Neural cell (in vitro differentiated cells): ENCODE measurements at places on chromosomes 12 and 14. TPM values are rescaled to one million over a fixed set of nuclear protein-coding genes. Genes with fewer than 3 reads are reported as not detected.

ABCC9 gene
- polyA plus RNA-seq = 0.32 TPM in 2 replicates

CCDC198 gene
- polyA plus RNA-seq = not detected in 2 replicates

PKP2 gene
- 3.8 and 4.0 TPM in 2 replicates for polyA plus RNA-seq

INSM2 gene
- 0.98 and 2.4 TPM in 2 replicates for polyA plus RNA-seq

CCDC196 gene
- polyA plus RNA-seq = not detected in 2 replicates

CIROP gene
- not detected in 2 replicates for polyA plus RNA-seq

COL2A1 gene
- polyA plus RNA-seq = 1.2 and 1.3 TPM in 2 replicates

PTPRO gene
- 120 and 124 TPM in 2 replicates for polyA plus RNA-seq

CCDC175 gene
- 0.11 TPM in 1 of 2 replicates, not detected in the other for polyA plus RNA-seq

BCL2L14 gene
- not detected in 2 replicates for polyA plus RNA-seq

SRP54 gene
- 90.0 and 110 TPM in 2 replicates for polyA plus RNA-seq

PROX2 gene
- polyA plus RNA-seq = not detected in 2 replicates

TCL1B gene
- polyA plus RNA-seq = not detected in 2 replicates

ACSM4 gene
- not detected in 2 replicates for polyA plus RNA-seq

NDRG2 gene
- 30.8 and 43.3 TPM in 2 replicates for polyA plus RNA-seq

TAS2R19 gene
- polyA plus RNA-seq = 5.7 and 11.2 TPM in 2 replicates

RNASE7 gene
- polyA plus RNA-seq = not detected in 2 replicates

TMPRSS12 gene
- polyA plus RNA-seq = not detected in 2 replicates

KIF5A gene
- 58.8 and 67.5 TPM in 2 replicates for polyA plus RNA-seq

VRK1 gene
- polyA plus RNA-seq = 65.5 and 86.0 TPM in 2 replicates

KRT2 gene
- not detected in 2 replicates for polyA plus RNA-seq

ANKRD33 gene
- polyA plus RNA-seq = not detected in 2 replicates

DLK1 gene
- 6.8 and 14.8 TPM in 2 replicates for polyA plus RNA-seq

TC2N gene
- polyA plus RNA-seq = 0.54 and 2.1 TPM in 2 replicates

TMEM30B gene
- polyA plus RNA-seq = 0.28 TPM in 1 of 2 replicates, not detected in the other

OR4Q2 gene
- polyA plus RNA-seq = not detected in 2 replicates

NXPH4 gene
- polyA plus RNA-seq = 0.53 TPM in 1 of 2 replicates, not detected in the other

SLC5A8 gene
- 0.12 TPM in 1 of 2 replicates, not detected in the other for polyA plus RNA-seq

ASPG gene
- polyA plus RNA-seq = 0.16 and 1.4 TPM in 2 replicates

KRT85 gene
- not detected in 2 replicates for polyA plus RNA-seq

GSKIP gene
- polyA plus RNA-seq = 68.6 and 87.4 TPM in 2 replicates

ZDHHC22 gene
- 4.3 and 5.1 TPM in 2 replicates for polyA plus RNA-seq

CLEC4D gene
- polyA plus RNA-seq = not detected in 2 replicates

CACNA2D4 gene
- not detected in 2 replicates for polyA plus RNA-seq

CDH24 gene
- 31.7 and 37.0 TPM in 2 replicates for polyA plus RNA-seq

CLEC2B gene
- polyA plus RNA-seq = 0.17 TPM in 1 of 2 replicates, not detected in the other
